ENCODE measurements at places on chromosomes 12 and 14.
A peak's percentile ranks its signal among the peaks of the same experiment; 100 is the strongest.

DNA sequence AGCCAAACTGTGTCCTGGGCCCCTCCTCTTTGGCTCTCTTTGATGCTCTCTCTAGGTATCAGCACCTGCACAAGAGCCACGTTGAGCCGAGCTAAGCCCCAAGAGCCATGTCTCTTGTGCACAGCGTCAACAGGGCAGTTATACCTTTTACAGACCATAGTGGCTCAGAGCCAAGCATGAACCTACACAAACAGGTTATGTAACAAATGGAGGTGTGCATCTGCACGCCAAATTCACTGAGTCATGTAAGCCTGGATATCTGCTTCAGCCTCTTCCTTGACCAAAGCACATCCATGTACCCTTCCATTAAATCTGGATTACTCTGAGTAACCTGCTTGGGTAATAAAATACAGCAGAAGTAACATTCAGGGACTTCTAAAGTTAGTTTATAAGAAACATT, 509.7 kb downstream of the NAV3 start:
- no peak for DNase-seq

- peak; percentile 38 for DNase-seq
These were observed 103.0 kb downstream of the C12orf42 start for GRCh38 chr12:103392722-103393121.

DNA sequence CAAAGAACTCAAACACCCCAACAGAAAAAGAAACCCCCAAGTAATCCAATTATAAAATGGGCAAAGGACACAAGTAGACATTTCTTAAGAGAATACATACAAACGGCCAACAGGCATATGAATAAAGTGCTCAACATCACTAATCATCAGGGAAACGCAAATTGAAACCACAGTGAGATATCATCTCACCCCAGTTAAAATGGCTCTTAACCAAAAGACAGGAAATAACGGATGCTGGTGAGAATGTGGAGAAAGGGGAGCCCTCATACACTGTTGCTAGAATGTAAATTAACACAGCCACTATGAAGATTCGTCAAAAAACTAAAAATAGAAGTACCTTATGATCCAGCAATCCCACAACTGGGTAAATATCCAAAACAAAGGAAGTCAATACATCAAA, 52.4 kb downstream of the CLMN start:
- no peak for DNase-seq

- no peak for DNase-seq
These were observed 698.8 kb upstream of the LMO3 start for GRCh38 chr12:17304503-17305347.

Data from GM06990 (cell line).